MV-4-11 (cell line): ENCODE measurements at places on chromosomes 5 and 9.

DNA sequence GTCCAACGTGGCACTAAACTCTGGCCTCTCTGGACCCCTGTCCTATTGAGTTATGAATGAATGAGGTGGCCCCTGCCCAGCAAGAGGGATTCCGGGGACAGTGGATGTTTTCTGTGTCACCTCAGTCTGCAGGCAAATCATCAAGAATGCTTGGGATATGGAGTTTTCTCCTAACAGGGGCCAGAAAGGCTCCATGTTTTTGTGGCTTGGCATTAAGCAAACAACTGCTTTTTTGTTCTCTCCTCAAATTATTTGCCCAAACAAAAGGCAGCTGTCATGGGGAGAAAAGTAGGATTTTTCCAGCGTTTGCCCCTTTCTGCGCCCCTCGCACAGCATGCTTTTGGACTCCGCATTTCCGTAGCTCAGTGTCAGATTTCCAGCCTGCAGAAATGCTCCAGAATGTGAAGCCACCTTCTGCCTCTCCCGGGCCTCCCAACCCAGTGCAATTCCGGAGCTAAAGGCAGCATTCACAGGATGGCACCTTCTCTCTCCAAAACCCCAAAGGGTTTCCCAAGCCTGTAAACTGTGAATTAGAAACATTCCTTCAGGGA, 553.3 kb downstream of the CCDC171 start:
- DNase-seq: no peak

DNA sequence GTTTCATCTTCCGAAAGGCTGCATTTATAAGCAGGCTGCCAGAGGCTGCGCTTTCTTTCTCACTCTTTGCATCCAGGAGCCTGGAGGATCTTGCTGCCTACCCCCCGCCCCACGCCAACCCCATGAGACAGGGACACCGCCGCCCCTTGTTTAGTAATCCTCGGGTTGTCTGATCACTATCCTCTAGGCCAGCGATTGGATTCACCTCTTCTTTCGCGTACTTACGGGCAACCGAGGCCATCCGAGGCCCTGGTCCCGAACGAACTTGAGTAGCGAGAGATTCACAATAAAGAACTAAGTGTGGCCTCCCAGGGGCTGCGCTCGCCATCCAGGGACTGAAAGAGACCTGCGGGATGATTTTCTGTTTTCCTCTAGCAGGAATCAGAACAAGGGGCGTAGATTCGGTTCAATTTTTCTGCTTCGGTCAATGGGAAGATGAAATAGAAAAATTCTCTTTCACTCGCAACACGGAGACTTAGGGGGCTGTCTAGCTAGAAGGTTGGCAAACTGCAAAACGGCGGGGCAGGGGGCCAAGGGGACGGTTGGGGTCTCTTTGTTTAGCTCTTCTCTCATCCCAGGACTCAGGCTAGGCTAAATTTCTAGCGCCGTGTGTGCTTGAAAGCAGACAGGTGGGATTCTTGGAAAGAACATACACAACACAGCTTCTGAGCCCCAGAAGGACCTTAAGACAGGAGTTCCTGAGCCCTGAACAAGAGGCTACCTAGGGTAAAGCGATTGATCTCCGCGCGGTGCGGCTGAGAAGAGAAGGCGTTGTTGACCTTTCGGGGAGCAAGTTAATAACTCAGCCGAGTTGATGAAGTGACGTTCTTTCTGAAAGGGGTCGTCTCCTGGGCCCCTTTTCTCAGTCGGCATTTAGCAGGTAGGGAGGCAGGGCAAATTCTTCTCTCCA, 5.8 kb upstream of the ISL1 start:
- DNase-seq: no peak

GRCh38 chr9:37582548-37583157, 6.5 kb upstream of the FBXO10 start:
- DNase-seq: peak; percentile 41

GRCh38 chr9:115850548-115851304, 302.9 kb upstream of the PAPPA start:
- DNase-seq: no peak

DNA sequence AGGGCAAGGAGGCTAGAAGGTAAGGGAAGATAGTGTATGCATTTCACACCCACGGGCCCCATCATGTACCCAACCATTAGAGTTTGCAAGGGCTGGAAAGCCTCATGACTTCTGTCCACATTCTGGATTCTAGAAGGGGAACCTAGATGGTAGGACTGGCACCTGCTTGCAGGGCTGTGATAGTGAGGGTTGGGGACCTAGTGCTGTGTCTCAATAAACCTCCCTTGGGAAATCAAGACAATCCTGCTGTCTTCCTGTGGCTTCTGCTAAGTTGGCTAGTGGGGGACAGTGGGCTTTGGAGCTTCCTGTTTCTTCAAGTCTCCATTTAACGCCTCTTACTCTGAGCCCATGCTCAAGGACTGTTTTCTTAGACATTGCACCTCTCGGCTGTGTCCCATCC, 43.6 kb upstream of the SYNPO start:
- peak; percentile 72 for DNase-seq

- no peak for DNase-seq
Measured at GRCh38 chr5:5588386-5588785, 165.9 kb downstream of the ICE1 start.

- DNase-seq: no peak
Measured at GRCh38 chr9:95750725-95751519, 124.6 kb upstream of the ERCC6L2 start.
